T-helper 17 cell (primary cell): ENCODE measurements at places on chromosomes 6 and 20.

DNA sequence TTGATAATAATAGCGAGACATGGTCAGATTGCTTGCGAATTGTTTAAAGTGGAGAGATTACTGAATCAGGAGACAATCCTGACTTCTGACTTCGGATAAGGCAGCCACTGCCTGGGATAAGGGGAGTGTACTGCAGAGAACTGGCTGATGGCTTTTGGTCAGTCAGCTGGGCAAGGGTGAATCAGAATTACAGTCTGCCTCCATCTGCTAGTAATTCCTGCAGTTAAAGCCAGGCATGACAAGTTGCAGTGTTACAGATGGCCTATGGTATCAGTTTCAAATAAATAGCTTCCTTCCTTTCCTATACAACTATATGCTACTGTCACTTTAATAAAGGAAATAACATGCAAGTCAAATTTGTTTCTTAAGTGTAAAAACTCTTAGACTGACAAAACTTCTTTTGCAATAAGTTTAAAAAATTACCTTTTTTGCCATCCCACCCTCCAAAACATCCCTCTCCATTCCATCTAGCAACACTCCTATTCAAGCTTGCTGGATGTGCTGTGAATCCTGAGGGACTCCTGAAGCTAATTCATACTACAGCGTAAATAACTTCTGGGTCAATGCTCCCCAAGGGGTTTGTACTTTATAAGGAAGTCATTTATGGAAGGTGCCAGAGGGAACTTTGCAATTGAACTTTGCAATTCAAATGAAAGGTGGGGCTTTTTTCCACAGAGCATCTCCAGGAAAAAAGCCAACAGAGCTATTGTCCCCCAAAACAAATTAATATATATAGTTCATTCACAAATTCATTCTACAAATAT is 245.2 kb downstream of the ADGRB3 start:
- no peak for DNase-seq

DNA sequence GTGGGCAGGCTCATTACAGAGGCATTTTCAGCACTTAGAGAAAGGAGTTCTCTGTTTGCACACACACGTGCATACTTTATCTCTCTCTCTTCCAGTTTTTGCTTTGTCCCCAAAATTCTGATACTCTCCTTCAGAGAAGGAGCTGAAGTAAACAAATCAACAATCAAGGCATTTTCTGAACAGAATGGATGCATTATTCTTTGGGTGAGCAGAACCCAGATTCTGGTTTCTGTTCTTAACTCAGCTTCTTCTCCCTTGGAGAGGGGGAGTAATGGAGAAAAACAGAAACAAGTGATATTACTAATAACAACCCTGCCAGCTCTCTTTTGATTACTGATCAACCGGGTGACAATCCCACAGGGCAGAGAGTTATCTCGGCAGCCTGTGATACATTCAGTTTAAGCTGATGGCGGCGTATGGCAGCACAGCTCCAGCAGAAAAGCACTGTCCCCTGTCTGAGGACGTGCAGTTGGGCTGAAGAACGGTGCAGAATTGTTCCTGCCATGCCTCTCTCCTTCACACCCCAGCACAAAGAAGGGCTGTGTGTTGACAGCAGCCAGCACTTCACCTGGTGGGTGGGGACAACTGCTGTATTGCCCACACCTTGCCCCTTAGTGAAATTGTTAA is 47.3 kb upstream of the SASH1 start:
- no peak for DNase-seq

DNA sequence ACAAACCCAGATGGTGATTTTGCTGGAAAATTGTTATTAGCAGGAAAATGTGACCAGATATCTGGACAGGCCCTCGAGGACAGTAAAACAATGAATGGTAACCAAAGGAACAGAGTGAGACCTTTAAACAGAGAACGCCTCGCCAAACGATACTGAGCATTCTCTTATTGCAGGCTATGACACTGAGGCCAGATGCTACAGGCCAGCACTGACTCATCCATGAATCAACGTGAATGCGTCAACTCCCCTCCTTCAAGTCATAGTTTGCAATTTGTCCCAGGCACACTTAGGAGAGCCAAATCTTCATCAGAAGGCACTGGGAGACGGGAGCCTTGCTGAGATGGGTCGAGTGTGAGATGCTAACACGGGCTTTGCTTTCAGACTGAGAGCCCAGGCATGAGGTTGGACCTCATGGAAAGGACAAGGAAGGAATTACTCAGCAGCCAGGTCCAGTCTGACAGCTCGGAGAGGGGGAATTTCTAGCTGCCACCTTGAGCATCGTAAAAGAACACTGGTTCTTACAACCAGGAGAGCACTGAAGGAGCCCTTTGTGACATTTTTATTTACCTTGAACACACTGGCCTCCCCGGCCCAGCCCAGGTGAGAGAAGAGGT is 60.7 kb downstream of the BMP7 start:
- DNase-seq: no peak

GRCh38 chr6:151441390-151442166 is 10.3 kb downstream of the RMND1 start:
- no peak for DNase-seq

DNA sequence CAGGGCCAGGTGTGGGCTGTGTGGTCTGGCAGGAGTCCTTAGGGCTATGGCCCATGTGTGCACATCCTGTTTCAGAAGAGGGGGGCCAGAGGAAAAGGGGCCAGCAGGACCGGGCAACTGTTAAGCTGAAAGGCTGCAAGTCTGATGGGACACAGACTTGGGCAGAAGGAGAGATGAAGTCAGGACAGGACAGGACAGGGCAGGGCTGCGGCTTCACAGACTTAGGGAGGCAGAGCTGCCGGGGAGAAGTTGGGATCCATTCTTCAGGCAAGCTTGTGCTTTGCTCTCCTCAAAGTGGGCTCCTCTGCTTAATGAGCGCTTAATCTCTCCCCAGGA is 28.7 kb downstream of the MOCS1 start:
- DNase-seq: no peak

- DNase-seq: no peak
Observed at GRCh38 chr6:68141190-68141589, 493.9 kb upstream of the ADGRB3 start.

GRCh38 chr6:40626886-40627285 is 39.7 kb upstream of the LRFN2 start:
- no peak for DNase-seq

- DNase-seq: no peak
Observed at GRCh38 chr20:17992224-17992637, 23.4 kb downstream of the MGME1 start.

DNA sequence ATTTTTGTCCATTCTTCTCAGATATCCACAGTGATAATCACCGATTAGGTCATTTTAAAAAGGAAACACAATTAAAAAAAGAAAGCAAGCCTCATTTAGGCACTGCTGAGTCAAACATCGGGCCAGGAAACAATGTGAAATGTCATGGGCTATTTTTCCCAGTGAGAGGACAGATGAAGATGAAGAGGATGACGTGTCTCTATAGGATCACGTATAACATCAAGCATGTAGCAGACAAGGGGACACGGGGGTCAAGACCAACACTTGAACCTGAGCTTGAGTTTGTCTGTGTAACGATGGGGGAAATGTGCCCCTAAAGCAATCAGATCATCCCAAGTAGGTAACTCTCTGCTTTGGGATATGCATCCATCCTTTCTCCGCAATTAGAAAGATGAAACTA is 553.2 kb downstream of the CD83 start:
- no peak for DNase-seq
